ENCODE measurements at places on chromosomes 11 and 22. TPM values are rescaled to one million over a fixed set of nuclear protein-coding genes. Genes with fewer than 3 reads are reported as not detected.

DNA sequence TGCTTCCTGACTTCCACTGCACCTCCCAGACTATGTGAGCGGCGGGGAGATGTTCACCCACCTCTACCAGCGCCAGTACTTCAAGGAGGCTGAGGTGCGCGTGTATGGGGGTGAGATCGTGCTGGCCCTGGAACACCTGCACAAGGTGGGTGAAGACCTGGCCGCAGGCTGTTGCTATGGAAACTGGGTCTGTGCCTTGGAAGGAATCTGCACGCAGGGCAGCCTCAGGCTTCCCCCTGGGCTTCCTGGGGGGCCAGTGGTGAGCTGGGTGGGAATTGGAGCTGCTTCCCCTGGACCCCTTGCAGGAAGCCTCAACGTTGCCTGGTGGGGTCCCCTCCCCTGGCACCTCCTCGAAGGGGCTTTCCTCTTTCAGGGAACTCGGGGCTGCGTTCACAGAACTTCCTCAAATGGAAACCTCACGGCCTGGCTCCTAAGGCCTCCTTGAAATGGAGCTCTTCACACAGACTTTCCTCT is 1.5 kb downstream of the RPS6KA4 start:
- no peak for DNase-seq

Gene FAT3
- polyA plus RNA-seq: not detected

DNA sequence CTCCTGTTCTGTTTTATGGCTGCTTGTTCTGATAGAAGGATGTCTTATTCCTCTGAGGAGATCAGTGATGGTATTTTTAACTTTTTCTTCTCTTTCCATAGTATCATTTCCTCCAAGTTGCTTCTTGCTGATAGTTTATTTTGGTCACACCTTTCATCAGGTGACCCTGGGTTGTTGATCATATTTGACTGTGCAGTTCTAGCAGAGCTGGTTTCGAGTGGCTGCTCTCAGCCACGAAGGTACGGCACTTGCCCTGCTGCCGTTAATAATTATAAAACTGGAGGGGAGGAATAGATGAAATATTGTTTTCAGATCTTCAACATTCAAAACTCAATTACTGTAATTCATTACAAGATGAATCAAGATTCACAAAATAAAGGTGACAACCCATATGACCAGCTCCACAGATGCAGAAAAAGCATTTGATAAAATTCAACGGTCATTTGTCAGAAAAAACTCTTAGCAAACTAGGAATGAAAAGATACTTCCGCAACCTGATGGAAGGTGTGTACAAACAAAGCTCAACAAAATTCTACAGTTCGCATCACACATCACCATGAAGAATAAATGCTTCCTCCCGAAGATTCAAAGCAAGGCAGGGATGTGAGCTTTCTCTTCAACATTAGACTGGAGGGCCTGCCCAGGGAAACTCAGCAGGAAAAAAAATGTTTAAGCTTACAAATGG is 59.2 kb upstream of the RTL6 start:
- no peak for DNase-seq

GRCh38 chr11:86905252-86905651 is 49.9 kb downstream of the FZD4 start:
- no peak for DNase-seq

Gene CFAP300
- not detected for polyA plus RNA-seq

Gene LMO2
- polyA plus RNA-seq: 98.0 TPM

Gene GLB1L3
- 0.59 TPM for polyA plus RNA-seq

DNA sequence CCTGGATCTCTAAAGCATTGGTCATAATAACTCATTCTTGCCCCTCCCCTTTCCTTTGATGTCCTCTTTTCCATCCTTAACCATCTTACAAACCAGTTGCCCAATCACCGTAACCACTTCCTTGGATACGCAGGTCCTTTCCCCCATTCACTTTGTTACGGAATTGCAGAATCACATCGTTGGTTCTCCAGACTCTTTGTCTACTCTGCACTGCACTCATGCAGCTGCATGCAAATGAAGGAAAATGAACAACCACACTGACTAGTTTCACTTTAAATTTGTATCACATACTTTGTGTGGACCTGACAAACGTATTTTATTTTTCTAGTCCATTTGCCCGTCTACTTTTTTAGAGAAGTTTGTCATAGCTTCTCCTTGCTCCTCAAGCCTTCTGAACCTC is 69.9 kb downstream of the SLC5A12 start:
- no peak for DNase-seq

DNA sequence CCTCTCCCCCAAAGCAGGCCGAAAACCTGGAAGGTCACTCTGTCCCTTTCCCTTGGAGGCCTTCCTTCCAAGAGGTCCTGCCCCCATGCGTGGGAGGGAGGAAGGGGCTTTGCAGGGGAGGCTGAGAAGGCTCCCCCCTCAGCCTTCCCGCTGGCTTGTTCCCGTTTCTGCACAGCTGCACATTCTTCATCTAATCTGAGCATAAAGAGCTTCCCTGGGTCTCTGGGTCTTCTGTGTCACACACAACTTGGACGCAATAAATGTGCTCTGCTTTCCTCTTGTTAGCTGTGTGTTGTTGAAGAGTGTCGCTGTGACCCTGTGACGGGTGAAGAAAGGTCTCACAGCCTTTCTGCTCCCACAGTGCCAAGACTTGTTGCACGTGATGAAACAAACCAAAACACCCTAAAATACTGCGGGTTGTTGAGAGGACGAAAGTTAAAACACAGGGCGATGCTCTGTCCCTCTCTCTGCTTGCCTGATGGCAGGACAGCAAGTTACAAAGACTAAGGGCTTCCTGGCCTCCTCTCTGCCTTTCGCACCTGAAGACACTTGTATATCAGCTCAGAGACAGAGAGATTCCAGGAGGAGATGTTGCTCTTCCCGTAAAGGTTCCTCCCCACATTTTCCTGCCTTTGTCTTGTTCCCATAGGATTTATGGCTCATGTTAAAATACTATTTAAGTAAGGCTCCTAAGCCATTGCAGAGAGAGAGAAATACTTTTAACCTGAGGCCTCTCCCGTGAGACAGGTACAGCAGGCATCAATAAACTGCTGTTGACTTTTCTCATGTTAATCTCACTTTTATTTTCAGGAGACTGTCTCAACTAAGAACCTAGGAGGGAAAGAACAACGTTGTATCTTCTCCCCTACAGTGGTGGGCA is 15.4 kb upstream of the IFITM3 start:
- no peak for DNase-seq

DNA sequence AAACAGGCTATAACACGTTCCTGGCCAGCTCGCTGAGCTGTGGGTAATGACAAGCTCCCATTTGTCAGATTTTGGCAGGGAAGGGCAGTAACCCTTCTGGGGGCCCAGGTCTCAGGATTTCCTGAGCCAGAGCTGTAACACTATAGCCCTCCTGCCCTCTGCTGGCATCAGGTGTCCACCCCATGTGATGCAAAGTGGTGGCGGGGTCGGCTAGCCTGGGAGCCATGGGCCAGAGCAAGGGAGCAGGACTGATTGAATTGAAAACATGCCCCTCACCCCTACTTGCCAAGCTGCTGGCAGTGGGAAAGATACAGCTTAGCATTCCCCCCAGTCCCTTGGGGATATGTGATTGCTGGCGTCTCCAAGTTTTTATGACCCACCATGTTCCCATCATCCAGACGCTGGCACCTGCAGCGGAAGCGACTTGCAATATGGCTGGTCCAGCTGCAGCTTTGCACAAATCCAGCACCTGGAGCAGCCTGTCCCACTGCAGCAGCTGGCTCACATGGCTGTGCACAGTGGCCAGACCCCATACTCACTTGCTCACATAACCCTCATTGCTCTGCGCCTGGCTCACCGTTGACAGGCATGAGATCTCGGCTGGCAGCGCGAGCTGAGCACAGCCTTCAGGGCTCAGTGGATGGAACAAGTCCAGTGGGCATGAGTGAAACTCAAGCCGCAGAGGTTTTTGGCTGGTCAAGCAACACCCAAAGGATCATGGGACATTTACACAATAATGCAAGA is 1147.8 kb downstream of the JRKL start:
- no peak for DNase-seq

DNA sequence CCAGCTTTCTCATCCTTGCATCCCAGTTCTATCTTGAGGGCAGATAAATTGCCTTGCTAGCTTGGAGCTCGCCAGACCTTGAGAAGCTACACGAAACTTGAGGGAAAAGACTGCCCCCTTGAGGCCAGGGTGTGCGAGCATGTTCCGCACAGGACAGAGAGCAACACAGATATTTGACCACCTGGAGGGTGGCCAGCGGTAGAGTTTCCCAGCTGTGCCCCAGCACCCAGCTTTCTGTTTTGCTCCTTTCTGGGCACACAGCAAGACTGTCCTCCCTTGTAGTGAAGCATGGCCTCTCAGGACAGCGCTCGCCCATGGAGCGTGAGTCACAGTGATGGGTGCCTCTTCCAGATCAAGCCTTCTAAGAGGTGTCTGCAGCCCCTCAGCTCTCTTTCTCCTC is 23.5 kb downstream of the SPATA19 start:
- peak; percentile 53 for DNase-seq

GRCh38 chr11:120128392-120129119 is 9.4 kb downstream of the TRIM29 start:
- no peak for DNase-seq

DNA sequence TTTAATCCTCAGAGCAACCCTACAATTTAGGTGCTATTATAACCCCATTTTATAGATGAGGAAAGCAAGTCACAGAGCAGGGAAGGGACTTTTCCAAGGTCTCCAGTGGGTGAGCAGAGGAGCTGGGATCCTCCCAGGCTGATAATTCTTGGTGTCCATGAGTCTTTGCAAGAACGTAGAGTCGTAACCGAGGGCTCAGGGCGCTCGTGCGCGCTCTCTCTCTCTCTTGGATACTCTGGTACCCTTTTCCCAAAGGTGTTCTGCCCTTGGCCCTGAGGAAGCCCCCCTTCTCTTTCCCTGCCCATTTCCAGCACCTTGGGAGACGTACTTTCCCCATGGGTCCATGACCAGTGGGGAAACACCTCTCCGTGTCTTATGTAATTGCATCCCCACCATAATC is 5.2 kb upstream of the ZP1 start:
- no peak for DNase-seq

- DNase-seq: no peak
Measured at GRCh38 chr11:74018331-74019005, 9.6 kb upstream of the UCP3 start.

Gene ANGPTL5
- not detected for polyA plus RNA-seq

Gene OR4C16
- not detected for polyA plus RNA-seq

Gene LMO1
- not detected for polyA plus RNA-seq

DNA sequence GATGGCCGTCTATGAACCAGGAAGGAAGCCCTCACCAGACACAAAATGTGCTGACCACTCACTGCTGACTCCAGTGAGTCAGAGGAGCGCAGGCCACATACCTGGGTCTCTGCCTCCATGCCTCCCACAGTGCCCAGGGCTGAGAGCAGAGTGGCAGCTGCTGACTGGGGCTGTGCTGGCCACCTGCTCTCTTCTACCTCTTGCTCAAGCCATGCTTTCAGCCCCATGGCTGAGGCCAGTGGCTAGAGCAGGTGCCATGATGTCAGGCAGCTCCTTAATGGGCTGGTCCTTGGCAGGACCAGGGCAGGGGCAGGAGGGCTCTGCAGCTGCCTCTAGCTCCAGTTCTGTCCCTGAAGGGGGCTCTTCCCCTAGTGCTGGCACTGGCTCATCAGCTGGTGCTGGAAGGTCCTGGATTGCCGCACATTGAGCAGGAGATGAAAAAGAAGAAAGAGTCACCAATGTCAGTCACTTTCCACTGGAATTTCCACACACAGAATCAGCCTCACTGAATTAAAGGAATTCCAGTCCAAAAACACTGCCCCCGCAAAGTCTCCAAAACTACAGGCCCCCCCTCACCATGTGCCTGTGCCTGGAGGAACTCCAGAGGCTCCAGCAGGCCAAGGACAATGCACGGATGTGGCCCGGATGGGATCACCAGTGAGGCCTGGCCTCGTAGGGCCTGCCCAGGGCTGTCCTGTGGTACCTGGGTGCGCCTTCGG is 86.4 kb downstream of the GGTLC2 start:
- DNase-seq: peak; percentile 55

- DNase-seq: no peak
Measured at GRCh38 chr11:19864141-19865140, 151.8 kb downstream of the NAV2 start.

GRCh38 chr11:6356503-6357055 is 33.7 kb upstream of the SMPD1 start:
- DNase-seq: no peak

GRCh38 chr11:6604790-6605189 is 1.2 kb downstream of the ILK start:
- DNase-seq: no peak

Gene APOL3
- polyA plus RNA-seq: 0.18 TPM

GRCh38 chr22:42930810-42931420 is 73.8 kb upstream of the ARFGAP3 start:
- DNase-seq: no peak

Gene CEND1
- polyA plus RNA-seq: not detected

Gene MIOX
- polyA plus RNA-seq: not detected

- DNase-seq: peak; percentile 78
Measured at GRCh38 chr11:58579192-58580129, 598 bp downstream of the ZFP91 start.

GRCh38 chr22:19837915-19838314 is 16.8 kb downstream of the GNB1L start:
- DNase-seq: no peak

DNA sequence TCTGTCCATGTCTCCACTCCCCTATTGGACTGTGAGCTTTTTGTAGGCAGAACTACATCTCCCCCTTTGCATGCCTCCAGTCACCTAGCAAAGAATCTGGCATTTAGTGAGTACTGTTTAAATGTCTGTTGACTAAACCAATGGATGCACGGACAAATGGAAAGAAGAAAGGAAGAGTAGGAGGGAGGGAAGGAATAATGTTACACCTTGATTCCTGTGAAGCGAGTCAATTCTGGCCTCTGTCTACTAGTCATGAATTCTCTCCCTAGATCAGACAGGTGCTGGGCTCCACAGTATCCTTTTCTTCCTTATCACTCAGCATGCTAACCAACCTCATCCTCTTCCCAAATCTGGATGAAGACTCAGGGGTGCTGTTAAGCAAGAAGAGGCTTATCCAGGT is 33.6 kb downstream of the GALNT18 start:
- no peak for DNase-seq

DNA sequence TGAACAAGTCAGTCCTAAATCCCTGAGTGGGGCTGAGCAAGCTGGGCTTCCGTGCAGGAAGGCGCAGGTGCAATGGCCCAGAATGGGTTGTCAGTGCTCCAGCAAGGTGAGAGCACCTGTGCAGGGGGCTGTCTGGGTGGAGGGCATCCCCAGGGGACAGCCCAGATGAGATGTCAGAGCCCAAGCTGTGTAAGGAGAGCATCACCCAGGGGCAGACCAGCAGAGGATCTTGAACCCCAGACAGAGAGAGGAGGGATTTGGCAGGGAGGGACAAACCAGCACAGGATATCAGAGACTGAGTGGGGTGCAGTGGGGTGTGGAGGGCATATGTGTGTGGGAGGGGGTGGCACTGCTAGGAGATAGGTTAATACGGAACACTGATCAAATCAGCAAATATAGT is 114.9 kb upstream of the TMEM45B start:
- DNase-seq: no peak

DNA sequence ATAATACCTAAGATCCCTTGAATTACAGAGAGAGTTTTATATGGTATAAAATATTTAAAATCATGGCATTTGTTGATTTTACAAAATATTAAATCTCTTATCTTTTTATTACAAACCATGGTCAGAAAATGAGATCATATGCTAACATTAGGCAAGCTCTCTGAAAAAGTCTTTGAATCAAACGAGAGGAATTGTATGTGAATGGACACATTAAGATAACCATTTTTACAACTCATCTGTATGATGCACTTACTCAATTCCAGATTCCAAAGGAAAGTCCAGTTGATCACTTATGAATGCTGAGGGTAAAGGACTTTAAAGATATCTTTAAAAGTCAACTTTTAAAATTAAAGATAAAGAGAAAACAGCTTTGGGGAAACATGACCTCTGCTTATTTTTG is 83.5 kb upstream of the LUZP2 start:
- DNase-seq: no peak

Gene NRGN
- 3.2 TPM for polyA plus RNA-seq
